Activated CD4-positive, alpha-beta T cell treated with anti-CD3 and anti-CD28 coated beads for 36 hours (primary cell): ENCODE measurements at places on chromosomes 2 and 18.

DNA sequence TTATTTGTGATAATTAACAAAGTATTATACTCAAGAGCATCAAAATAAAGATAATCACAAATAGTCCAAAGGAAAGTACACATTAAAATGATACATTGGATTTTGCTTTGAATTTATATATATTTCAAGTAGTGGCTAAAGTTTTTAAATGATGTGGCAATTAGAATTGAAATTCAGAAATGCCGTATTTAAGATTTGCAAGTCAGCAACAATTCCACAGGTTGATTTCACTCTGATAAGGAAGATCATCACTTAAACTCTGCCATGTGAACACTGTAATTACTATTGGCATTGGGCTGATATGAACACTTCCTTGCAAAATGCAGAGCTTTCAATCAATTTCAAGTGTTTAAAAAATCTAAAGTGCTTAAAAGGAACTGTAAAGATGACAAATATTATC is 39.6 kb upstream of the PAX3 start:
- no peak for DNase-seq

DNA sequence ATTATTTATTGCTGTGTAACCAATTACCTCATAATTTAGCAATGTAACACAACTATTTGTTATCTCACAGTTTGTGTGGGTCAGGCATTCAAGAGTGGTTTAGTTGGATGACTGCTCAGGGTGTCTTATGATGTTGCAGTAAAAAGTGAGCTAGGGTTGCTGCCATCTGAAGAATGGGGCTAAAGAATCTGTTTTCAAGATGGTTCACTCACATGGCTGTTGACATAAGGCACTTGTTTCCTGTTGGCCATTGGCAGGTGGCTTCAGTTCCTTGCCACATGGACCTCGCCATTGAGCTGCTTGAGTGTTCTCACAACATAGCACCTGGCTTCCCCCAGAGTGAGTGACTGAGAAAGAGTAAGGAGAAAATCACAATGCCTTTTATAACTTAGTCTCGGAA is 123.2 kb downstream of the TMEM17 start:
- DNase-seq, result no peak

DNA sequence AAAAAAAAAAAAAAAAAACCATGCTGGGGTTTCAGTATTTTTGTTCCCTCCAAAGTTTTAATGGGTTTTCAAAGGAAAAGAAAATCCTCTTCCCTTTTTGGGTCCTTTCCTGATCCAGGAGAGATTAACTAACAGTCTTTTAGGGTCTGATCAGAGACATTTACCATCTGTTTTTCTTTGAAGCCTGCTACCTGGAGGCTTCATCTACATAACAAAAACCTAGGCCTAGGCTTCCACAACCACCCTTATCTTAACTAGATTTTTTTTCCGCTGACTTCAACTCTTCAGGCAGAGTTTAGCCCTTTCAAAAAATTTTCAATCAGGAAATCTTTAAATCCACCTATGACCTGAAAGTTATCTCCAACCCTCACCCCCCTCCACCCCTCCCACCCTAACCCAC is 154.7 kb downstream of the MBD2 start:
- no peak for DNase-seq

DNA sequence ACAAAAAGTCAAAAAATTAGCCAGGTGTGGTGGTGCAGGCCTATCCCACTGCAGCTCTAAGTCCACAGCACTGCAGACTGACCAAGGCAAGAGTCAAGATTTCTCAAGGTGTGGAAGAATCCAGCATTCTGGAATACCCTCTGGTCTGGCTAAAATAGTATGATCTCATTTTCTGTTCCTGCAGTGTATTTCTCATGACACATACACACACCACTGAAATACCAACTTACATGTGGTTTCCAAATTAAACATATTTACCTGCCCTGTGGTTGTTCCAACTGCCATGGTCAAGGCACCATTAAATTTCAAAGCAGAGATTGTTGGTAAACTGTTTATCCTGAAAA is 30.9 kb downstream of the NOL10 start:
- DNase-seq, result no peak

DNA sequence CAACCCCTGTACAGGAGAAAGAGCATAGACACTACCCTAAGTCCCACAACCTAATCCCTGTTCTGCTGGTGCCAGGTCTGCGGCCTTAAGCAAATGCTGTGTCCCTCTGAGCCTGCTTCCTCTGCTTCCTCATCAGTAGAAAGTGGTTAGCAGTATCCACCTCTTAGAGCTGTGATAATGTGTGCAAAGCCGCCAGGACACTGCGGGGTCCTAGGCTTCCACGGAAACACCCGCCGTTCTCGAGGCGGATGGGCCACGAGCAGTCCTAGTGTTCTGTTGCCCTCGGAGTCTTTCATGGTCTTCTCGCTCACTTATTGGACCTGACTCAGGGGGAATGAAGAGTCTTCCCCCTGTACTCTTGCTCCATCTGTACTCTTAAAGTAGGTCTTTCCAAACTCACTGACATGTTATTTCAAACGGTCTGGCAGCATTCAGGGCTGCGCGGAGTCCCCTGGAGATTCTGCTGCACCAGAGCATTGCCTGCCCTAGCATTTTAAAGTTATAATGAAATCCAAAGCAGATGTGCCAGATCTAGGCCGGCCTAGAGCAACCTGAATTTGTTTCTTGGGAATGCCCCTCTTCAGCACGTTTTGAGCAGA is 107.2 kb upstream of the ZNF236 start:
- no peak for DNase-seq
